Cardiac muscle cell (in vitro differentiated cells and primary cell): ENCODE measurements at places on chromosomes 16 and 17.
A peak's percentile ranks its signal among the peaks of the same experiment; 100 is the strongest.

- no peak for DNase-seq
Observed at GRCh38 chr16:15553313-15554088, 89.5 kb downstream of the MARF1 start.

- no peak for DNase-seq
Observed at GRCh38 chr16:11585460-11586377, 1.0 kb downstream of the LITAF start.

GRCh38 chr17:70879401-70879800 is 710.1 kb downstream of the KCNJ2 start:
- DNase-seq = no peak

GRCh38 chr16:67897231-67897630 is 4.2 kb downstream of the PSKH1 start:
- DNase-seq = no peak

- DNase-seq = no peak
Observed at GRCh38 chr17:80393241-80393890, 21.6 kb upstream of the ENDOV start.

DNA sequence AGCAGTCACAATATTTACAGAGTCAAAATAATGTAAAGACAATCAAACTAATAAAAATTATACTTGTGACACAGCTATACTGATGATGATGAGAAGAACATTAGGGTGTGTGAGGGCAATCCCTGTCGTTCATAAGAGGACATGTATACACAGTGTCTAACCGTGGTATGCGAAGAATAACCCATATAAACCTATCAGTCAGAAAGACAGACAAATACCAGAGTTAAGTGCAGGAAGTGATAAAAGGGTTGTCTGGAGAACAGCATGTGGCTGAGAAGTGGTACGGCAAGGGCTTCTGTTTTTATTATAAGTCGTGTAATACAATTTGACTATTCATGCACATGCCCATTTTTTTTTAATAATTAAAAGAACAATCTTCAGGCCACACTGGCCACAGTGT is 46.7 kb downstream of the LMF1 start:
- DNase-seq = no peak

DNA sequence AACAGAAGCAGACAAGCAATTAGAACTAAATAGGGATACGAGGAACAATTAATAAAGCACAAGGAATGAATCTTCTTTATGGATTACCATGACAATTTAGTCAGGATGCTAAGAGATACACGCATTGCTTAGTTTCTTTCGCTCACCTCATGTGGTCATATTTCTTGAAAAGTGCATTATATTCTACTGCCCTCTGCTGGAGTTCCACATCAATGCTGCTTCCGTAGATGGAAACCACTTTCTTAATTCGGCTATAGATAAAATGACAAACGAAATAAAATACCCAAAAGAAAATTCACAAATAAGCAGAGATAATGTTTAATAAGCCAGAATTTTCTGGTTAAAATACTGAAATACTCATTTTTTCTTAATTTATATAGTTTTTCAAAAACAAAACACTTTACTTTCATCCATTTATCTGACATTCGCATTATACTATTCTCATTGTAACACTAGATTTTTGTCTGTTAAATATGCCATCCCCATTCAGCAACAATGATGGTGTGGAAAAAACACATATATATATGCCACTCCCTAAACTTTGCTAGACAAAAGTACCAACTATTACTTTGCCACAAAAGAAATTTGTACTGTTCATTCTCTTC is 22.0 kb upstream of the PHLPP2 start:
- DNase-seq = peak; percentile 44

GRCh38 chr16:56424404-56424764 is 961 bp downstream of the AMFR start:
- peak; percentile 27 for DNase-seq

DNA sequence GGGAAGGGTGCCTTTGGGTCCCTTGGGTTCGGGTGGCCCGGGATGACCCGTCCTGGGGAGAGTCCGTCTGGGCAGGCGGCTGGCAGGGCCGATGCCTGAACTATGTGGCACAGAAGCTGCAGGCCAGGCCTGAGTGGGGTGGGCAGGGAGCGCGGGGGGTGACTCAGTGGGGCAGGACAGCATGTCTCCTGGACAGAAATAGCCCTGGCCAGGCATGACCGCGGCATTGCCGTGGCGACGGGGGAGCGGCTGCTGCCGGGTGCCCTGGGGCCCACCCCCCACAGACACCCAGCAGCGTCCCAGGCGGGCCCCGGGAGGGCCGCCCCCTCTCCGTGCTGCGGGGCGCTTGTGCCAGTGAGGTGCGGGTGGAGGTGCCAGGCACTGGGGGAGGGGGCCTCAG is 1.8 kb upstream of the C1QTNF8 start:
- DNase-seq = no peak

DNA sequence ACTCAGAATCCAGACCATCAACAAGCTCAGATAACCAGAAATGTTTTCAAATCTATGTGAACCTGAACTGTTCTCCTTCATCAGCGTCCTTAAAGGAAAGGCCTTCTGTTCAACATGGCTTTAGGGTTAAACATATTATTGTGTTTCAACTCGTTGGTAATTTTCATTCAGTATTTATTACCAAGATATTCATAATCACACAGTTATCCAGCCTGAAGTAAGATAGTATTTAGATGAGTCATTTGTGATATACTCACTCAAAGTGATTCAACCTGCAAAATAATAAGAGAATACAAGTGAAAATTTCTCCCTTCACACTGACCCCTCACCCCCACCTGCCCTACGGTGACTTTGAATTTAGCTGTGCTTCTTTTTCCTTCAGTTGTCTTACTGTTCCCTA is 3.0 kb downstream of the CYLD start:
- DNase-seq = no peak
